Kidney (tissue), 22 donors: ENCODE measurements at places on chromosomes 6 and 20. TPM values are rescaled to one million over a fixed set of nuclear protein-coding genes. Genes with fewer than 3 reads are reported as not detected.

DNA sequence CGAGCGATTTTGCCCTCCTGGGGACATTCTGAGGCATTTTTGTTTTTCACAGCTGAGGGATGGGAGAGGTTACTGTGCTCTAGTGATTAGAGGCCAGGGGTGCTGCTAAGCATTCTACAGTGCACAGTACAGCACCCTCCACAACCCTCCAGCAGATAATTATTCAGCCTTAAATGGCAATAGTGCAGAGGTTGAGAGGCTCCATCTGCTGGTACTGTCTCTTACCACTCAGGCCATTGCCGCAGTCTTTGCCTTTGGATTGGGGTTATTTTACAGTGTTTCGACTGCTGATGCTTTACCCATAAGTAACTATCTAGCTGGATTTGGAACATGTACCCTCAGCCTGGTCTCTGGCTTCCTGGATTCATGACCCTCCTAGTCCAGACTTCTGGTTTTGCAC lies 705.3 kb downstream of the KIF16B start:
- H3K27ac ChIP-seq = no peak overlapping the region
- H3K36me3 ChIP-seq = no peaks in the 10 kb centered on the region
- H3K27me3 ChIP-seq = no peaks in the 10 kb centered on the region
- H3K4me3 ChIP-seq = no peak overlapping the region
- H3K4me1 ChIP-seq = no peaks in the 10 kb centered on the region
- no peak for DNase-seq

GRCh38 chr6:32819729-32820128 lies 2.9 kb upstream of the HLA-DOB start:
- H3K27me3 ChIP-seq = no peaks in the 10 kb centered on the region
- no peak for DNase-seq
- H3K4me1 ChIP-seq = no peaks in the 10 kb centered on the region
- no peak overlapping the region for H3K27ac ChIP-seq
- no peak overlapping the region for H3K4me3 ChIP-seq
- no peaks in the 10 kb centered on the region for H3K36me3 ChIP-seq

The NKX2-4 gene
- not detected for polyA plus RNA-seq

- H3K27me3 ChIP-seq = no peaks in the 10 kb centered on the region
- H3K4me1 ChIP-seq = no peaks in the 10 kb centered on the region
- no peak for DNase-seq
- no peaks in the 10 kb centered on the region for H3K36me3 ChIP-seq
- H3K27ac ChIP-seq = no peak overlapping the region
Measured at GRCh38 chr6:130620338-130620781, 206.8 kb upstream of the SMLR1 start.

The ITPR3 gene
- 4.2 TPM for polyA plus RNA-seq

DNA sequence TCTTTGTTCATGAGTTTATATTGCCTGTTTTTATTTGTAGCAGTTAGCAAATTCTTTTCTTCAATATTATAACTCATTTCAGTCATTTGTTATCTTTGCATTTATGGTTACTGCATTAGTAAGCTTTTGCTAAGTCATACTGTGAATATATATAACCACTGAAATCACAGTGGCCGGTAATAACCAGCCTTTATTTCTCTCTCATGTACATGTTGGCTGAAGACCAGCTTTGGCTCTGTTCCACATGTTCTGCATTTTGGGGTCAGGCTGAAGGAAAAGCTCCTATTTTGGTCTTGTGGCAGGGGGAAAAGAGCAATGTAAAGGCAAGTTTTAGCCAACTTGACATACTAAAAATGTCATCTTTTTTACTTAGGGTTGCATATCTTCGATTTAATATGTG lies 276.3 kb downstream of the BCKDHB start:
- H3K4me3 ChIP-seq = no peak overlapping the region
- H3K27ac ChIP-seq = no peak overlapping the region
- no peaks in the 10 kb centered on the region for H3K4me1 ChIP-seq
- H3K27me3 ChIP-seq = no peaks in the 10 kb centered on the region

The LAMA2 gene
- 2.2 TPM for polyA plus RNA-seq

DNA sequence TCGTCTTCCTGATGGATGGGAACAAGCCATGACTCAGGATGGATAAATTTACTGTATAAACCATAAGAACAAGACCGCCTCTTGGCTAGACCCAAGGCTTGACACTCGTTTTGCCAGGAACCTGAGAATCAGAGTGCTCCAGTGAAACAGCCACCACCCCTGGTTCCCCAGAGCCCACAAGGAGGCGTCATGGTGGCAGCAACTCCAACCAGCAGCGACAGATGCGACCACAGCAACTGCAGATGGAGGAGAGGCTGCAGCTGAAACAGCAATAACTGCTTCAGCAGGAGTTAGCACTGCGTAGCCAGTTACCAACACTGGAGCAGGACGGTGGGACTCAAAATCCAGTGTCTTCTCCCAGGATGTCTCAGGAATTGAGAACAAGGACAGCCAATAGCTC lies 100.9 kb upstream of the SAMD5 start:
- no peaks in the 10 kb centered on the region for H3K27me3 ChIP-seq
- H3K4me1 ChIP-seq = no peaks in the 10 kb centered on the region
- H3K36me3 ChIP-seq = no peaks in the 10 kb centered on the region
- no peak overlapping the region for H3K4me3 ChIP-seq
- no peak for DNase-seq
- H3K27ac ChIP-seq = no peak overlapping the region

- no peak overlapping the region for H3K4me3 ChIP-seq
- H3K27me3 ChIP-seq = no peaks in the 10 kb centered on the region
- no peaks in the 10 kb centered on the region for H3K4me1 ChIP-seq
- no peak overlapping the region for H3K27ac ChIP-seq
- no peaks in the 10 kb centered on the region for H3K36me3 ChIP-seq
Measured at GRCh38 chr20:10469599-10469998, 34.5 kb downstream of the SLX4IP start.
